ENCODE measurements at places on chromosomes 3 and 15.

GRCh38 chr15:101056366-101057334, 137.5 kb downstream of the LRRK1 start:
- DNase-seq = no peak

DNA sequence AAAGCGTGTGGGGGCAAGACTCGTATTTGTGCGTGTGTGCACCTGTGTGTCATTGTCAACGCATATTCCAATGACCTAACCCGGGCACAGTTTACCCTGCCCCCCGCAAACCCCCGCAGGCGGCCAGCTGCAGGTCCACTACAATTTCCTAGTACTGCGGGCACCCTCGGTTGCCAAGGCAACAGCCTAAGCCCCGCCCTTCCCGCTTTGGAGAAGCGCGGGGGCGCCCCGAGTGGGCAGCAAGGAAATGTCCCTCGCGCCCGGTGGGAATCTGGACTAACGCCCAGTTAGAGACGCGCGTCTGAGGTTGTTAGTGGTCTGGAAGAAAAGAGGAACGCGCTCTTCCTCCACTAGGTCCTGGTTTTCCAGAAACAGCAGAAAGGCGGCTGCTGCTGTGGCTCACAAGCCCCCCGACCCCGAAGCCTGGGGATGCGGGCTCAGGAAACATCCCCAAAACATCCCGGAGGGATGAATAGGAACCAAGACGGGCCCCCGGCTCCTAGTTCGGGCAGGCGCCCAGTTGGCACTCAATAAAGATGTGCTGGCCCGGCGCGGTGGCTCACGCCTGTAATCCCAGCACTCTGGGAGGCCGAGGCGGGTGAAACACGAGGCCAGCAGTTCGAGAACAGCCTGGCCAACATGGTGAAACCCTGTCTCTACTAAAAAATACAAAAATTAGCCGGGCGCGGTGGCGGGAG, 1.1 kb downstream of the ABHD14A start:
- no peak for DNase-seq

DNA sequence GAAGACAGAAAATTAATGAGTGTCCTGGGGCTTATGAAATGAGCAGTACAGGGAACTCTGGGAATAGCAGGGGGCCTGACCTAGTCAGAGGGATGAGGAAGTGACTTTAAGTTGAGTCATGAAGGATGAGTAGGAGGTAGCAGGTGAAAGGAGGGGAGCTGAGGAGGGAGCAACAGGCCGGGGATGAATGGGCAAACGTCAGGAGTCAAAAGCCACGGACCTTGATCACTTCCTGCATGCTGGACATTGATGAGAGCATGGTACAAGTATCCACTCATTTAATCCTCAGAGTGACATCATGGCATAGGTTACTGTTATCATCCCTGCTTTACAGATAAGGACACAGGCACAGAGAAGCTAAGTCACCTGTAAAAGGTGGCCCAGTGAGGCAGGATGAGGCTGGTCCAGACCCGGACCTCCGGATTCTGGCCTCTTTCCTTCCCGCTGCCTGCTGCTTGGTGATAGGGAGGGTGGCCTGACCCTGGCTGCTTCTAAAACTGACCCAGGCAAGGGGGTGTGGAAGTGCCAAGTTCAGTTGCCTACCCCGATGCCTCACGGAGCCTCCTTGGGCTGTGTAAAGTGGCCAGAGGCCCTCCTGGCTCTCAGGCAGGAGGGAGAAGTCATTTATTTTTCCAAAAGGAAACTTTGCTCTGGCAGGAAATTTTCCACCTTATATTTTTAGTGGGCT, 7.6 kb downstream of the CORO2B start:
- DNase-seq = no peak

DNA sequence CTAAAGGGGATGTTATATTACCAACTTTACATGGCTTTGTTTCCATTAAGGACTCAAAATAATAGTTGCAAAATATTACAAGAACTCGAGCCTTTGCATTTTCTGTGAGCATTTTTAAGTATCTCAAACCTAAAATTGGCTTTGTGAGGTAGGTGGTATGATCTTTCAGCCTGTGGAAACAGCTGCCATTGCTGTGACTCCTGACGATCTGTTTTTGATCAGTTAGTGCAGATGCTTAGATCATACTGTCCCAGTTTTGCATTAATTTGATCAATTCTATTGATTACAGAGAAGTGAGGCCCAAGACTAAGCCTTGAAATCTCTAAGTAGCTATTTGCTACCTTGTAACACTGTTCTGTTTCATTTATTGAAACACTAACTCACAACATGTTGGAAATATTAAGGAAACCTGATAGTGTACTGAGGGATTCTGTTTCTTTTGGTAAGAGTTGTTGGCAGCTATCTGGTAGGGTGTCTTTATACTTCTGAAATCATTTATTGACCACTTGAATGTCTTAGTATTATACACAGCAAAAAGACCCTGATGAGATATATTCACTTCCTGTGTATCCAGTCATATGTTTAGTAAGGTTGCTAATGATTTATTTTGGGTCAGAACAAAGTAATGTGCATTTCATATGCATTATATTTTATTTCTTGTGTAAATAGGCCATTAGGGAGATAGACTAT, 14.8 kb downstream of the SKIL start:
- DNase-seq = no peak

DNA sequence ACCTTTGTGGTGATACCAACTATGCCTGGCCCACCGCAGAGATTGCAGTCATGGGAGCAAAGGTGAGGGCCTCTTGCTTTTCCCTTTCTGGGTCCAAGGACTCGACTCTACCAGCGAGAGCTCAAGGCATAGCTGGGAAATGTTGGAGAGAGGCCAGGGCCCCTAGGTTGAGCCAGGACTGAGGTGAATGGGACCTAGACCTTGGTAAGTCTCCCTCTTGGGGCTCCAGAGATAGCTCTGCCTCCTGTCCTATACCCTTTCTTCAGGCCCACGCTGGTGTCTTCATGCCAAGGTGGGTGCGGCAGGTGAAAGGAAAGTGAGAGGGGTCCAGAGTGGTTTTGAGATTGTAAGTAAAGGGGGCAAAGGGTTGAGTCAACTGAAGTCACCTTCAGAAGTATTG, 77.5 kb downstream of the PCCB start:
- DNase-seq = no peak

- no peak for DNase-seq
Observed at GRCh38 chr3:102105193-102105592, 255.9 kb downstream of the NFKBIZ start.

DNA sequence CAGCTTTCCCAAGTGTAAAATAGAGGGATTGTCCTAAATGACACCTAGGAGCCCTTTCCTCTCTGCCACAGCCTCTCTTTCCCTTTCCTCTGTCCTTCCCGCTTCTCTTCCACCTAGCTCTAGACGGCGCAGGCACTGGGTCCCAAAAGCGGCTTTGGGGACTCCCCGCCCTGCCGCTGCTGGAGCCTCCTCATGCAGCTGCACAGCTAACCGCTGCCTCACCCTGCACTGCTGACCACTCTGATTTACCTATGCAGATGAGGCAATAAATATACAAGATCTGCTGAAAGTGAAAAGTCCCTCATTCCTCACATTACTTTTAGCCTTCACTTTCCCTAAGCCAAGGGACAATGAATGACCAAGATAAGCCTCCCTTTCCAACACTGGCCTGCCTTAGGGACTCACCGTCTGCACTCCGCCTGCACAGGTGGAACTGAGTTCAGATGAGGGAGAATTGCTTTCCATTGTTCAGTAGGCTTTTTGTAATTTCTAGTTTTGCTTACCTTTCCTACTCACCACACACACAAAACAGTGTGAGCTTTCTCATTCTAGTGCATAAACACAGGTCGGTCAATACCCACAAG, 197.5 kb upstream of the BCL6 start:
- DNase-seq = no peak

- peak; percentile 35 for DNase-seq
Observed at GRCh38 chr15:73127302-73127936, 75.2 kb downstream of the NEO1 start.

GRCh38 chr15:34583399-34584329, at the start of gene GOLGA8B:
TSS of gene GOLGA8B (minus strand) at chr15:34583651. CDS start at chr15:34535912, 47,739 bp downstream.
- DNase-seq = peak; percentile 81

All from activated naive CD4-positive, alpha-beta T cell treated with Interleukin-2 at 50 U/mL for 16 hours (primary cell).